ENCODE measurements at places on chromosomes 16 and 17. TPM values are rescaled to one million over a fixed set of nuclear protein-coding genes. Genes with fewer than 3 reads are reported as not detected.

Gene PLEKHH3
- total RNA-seq, result 1.1 TPM

Gene TMEM88
- 29.3 TPM for total RNA-seq

GRCh38 chr17:50972577-50972976 lies 106.4 kb upstream of the TOB1 start:
- H3K27me3 ChIP-seq, result no peaks in the 10 kb centered on the region
- no peak overlapping the region for H3K4me3 ChIP-seq
- H3K36me3 ChIP-seq, result peaks cover 59% of the 10 kb centered on the region
- H3K4me1 ChIP-seq, result peaks cover 3% of the 10 kb centered on the region
- no peak for DNase-seq

- no peak overlapping the region for H3K4me3 ChIP-seq
- H3K4me1 ChIP-seq, result peaks cover 12% of the 10 kb centered on the region
- H3K27me3 ChIP-seq, result no peaks in the 10 kb centered on the region
These were observed 25.7 kb downstream of the NUBP1 start for GRCh38 chr16:10769381-10769780.

DNA sequence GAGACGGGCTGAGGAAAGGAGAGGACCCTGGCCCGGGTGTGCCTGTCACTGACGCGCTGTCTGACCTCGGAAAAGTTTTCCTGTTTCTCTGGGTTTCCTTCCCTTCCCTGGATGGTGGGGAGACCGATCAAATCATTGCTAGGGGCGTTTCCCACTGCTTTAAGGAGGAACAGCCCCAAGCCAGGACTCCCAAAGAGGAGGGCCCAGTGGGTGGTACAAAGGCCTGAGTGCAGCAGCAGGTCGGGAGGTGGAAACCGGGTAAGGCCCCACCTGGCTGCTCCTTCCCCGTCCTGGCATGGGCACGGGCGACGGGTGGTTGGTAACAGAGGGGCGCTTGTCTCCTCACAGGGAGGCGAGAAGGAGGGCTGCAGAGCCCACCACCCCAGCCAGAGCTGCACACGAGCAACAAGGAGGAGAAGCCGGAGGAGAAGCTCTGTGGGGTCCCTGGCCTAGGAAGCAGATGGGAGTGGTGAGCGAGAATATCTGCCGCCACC lies 2.2 kb downstream of the SRL start:
- H3K27me3 ChIP-seq, result no peaks in the 10 kb centered on the region
- no peak overlapping the region for H3K27ac ChIP-seq
- DNase-seq, result no peak
- H3K4me3 ChIP-seq, result no peak overlapping the region

GRCh38 chr16:79045191-79045590 lies 555.3 kb downstream of the MAF start:
- H3K4me3 ChIP-seq, result no peak overlapping the region
- DNase-seq, result no peak
- peaks cover 17% of the 10 kb centered on the region for H3K4me1 ChIP-seq
- no peak overlapping the region for H3K27ac ChIP-seq
- no peaks in the 10 kb centered on the region for H3K27me3 ChIP-seq

GRCh38 chr16:20321671-20322070 lies 5.6 kb downstream of the GP2 start:
- no peaks in the 10 kb centered on the region for H3K36me3 ChIP-seq
- no peak overlapping the region for H3K4me3 ChIP-seq
- H3K27me3 ChIP-seq, result peaks cover 3% of the 10 kb centered on the region
- no peaks in the 10 kb centered on the region for H3K4me1 ChIP-seq
- H3K27ac ChIP-seq, result no peak overlapping the region

DNA sequence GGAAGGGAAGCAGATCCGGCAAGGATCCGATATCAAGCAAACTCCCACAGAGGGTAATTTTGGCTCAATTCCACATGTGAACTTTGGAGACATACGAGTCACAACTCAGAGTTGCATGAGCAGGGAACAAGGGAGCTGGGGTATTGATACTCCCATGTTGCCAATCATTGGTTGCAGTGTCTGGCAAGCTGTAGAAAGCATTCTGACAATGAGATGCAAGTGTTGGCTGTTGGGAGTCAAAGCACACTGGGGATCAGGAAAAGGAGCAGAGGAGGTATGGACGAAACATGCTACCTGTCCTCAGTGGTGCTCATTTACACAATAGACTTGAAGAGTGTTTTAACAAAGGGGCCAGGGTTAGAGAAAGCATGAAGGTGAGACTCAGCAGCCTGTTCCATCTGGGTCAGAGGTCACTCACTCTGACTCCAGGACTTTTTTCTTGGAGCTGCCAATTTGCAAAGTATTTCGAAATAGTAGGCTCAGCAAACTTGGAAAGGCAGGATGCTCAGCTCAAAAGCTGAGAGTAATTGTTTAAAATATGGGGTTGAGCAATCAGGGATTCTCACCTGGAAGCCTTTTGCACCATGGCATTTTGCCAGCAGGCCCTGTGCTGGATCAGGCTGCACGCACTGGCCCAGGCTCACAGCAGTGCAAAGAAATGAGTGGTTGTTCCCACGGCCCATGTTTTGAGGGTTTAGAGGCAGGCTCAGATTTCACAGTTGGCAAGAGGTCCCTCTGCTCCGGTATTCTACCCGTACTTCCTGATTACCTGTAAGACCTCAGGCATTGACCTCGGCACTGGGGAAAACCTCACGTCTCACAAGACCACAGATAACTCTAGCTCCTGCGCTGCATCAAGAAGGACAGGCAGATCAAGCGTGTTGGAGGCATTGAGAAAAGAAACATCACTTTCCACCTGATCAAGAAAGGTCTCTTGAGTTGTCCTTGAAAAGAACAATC lies 17.6 kb upstream of the NKD1 start:
- DNase-seq, result no peak
- no peaks in the 10 kb centered on the region for H3K4me1 ChIP-seq
- no peaks in the 10 kb centered on the region for H3K36me3 ChIP-seq

Gene PRAC2
- not detected for total RNA-seq

DNA sequence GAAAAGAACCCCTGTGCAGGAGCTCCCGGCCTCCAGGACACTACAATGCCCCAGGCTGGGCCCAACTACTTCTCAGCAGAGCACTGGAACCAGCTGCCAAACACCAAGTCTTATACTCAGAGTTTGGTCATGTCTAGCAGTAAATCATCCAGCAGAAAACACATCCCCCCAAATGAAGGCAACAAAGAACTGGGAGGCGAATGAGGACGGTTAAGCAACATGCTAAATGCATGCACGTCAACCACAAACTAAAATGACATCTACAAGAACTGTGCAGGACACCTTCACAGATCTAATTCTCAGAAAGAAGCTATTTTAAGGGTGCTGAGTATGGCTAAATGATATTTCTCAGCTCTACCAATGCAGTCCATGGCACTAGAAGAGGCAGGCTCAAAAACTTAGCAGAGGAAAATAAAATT lies 7.6 kb upstream of the IRX5 start:
- peaks cover 22% of the 10 kb centered on the region for H3K27me3 ChIP-seq
- H3K4me1 ChIP-seq, result peaks cover 5% of the 10 kb centered on the region
- DNase-seq, result no peak
- no peaks in the 10 kb centered on the region for H3K36me3 ChIP-seq

DNA sequence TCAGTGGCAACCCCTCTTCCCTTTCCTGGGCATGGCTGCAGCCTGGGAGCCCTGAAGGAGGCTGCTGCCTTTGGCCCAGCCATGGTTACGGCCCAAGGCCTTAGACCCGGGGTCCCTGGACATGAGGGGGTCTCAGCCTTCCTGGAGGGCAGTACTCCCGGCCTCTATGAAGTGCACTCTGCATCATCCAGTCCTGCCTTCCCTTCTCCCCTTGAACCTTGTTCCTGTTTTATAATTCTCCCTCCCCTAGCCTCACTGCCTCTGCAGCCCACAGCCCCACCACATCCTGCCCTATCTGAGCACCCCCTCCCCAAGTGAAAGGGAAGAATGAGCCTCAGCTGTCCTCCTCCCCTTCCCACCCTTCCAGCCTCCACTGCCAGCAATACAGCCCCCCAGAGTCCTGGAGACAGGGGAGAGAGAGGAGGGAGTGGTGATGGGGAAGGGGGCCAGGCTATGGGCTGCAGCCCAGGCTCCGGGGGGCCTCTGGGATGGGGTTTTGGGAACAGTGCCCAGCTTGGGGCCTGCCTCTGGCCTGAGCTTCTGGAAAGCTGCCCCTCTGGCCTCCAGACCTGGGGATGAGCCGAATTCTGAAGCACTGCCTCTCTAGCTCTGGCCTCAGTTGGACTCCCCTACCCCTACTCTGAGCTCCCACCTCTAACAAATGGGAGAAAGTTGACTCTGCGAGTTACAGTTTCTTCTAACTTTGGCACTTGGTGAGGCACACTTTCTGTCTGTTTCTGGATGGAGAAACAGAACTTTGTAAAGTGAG lies 7.6 kb downstream of the CCR7 start:
- H3K27me3 ChIP-seq, result no peaks in the 10 kb centered on the region
- H3K36me3 ChIP-seq, result peaks cover 92% of the 10 kb centered on the region
- DNase-seq, result peak; percentile 35
- peak overlapping the region; percentile 100 for H3K27ac ChIP-seq
- H3K4me1 ChIP-seq, result peaks cover 100% of the 10 kb centered on the region

- H3K27ac ChIP-seq, result no peak overlapping the region
- no peaks in the 10 kb centered on the region for H3K4me1 ChIP-seq
- no peaks in the 10 kb centered on the region for H3K36me3 ChIP-seq
- DNase-seq, result no peak
- H3K4me3 ChIP-seq, result no peak overlapping the region
- H3K27me3 ChIP-seq, result peaks cover 9% of the 10 kb centered on the region
These were observed 147.2 kb downstream of the RBFOX3 start for GRCh38 chr17:79463421-79464317.

DNA sequence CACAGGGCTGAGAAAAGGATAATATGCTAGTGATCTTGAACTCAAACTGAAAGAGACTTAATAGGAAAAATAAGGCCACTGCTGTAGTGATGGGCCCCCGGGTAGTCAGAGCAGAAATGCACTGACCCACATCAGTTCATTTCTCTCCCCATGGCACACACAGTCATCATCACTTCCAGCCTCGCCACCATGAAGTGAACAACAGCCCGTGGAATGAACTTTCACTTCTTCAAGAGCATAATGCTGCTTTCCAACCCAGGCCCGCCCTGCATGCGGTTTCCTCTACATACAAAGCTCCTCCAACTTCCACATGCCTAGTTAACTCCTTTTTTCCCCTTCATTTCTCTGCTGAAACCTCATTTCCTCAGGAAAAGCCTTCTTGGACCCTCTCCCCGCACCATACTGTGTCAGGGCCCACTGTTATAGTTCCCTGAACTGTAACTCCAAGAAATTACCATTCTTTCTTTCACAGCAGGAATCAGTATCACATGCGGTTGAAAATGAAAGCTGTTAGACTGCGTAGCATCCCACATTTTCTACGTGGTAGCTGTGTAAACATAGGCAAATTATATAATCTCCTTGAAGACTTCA lies 65.8 kb upstream of the SMIM36 start:
- no peaks in the 10 kb centered on the region for H3K27me3 ChIP-seq
- H3K4me3 ChIP-seq, result peak overlapping the region; percentile 56
- peak; percentile 5 for DNase-seq
- H3K27ac ChIP-seq, result peak overlapping the region; percentile 71
- peaks cover 26% of the 10 kb centered on the region for H3K4me1 ChIP-seq

- H3K36me3 ChIP-seq, result peaks cover 28% of the 10 kb centered on the region
- no peak within 1 kb of the TSS for H3K27ac ChIP-seq
- peaks cover 14% of the 10 kb centered on the region for H3K27me3 ChIP-seq
These were observed at the start of gene FBXO39 for GRCh38 chr17:6775871-6776405. Gene FBXO39 (plus strand): TSS chr17:6776215. CDS start chr17:6779869, 3,654 bp downstream.

DNA sequence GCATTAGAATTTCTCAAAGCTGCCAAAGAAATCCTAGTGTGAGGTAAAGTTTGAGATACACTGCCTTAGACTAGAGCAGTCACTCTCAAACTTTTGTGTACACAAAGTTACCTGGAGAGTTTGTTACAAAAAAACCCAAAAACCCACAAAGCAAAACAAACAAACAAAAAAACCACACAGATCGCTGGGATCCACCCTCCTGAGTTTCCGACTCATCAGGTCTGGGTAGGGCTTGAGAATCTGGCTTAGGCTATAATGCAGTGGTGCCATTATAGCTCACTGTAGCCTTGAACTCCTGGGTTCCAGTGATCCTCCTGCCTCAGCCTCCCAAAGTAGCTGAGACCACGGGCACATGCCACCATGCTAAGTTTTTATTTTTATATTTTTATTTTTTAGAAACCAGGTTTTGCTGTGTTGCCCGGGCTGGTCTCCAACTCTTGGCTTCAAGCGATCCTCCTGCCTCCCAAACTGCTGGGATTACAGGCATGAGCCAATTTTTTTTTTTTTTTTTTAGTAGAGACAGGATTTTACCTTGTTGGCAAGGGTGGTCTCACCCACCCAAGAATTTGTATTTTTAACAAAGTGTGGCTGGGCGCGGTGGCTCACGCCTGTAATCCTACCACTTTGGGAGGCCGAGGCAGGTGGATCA lies 22.3 kb upstream of the SMG1 start:
- H3K4me3 ChIP-seq, result no peak overlapping the region
- DNase-seq, result no peak
- H3K4me1 ChIP-seq, result peaks cover 19% of the 10 kb centered on the region
- no peaks in the 10 kb centered on the region for H3K27me3 ChIP-seq

GRCh38 chr16:49502136-49502881 lies 128.7 kb downstream of the C16orf78 start:
- H3K4me1 ChIP-seq, result peaks cover 3% of the 10 kb centered on the region
- no peak overlapping the region for H3K27ac ChIP-seq
- no peaks in the 10 kb centered on the region for H3K27me3 ChIP-seq
- H3K4me3 ChIP-seq, result no peak overlapping the region
- DNase-seq, result no peak

- H3K4me1 ChIP-seq, result peaks cover 8% of the 10 kb centered on the region
- no peak overlapping the region for H3K27ac ChIP-seq
- no peak overlapping the region for H3K4me3 ChIP-seq
- DNase-seq, result no peak
- peaks cover 13% of the 10 kb centered on the region for H3K27me3 ChIP-seq
These were observed 148.9 kb upstream of the CIBAR2 start for GRCh38 chr16:85261204-85261603.

DNA sequence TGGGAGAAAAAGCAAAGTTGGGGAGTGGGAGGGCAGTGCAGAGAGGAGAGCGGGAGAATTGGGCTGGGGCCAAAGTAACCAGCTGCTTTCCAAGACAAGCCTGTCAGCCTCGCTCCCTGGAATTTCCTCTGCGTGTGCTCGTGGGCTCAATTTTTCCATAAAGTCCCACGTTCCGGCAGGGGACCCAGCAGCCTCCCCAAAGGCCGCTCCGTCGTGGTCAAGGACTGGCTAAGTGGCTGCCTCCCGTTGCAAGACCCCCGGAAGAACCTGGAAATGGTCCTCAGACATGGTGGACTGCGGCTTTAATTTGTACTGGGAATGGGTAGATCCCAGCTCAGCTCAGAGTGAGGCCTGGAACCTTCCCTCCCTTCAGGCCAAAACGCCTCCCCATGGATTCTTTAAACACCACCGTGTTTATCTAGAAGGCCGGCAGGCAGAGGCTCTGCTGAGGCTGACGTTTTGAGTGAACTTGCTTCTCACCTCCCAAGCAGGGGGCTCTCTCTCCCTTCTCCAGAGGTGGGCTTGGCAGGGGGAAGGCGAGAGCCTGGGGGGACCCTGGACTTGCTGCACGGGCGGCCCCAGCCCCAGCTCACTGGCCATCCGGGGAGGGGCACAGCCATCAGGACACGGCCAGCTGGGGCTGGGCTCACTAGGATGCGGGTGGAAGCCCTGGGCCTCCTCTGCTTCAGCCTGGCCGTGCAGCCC lies 190.0 kb downstream of the C16orf95 start:
- H3K36me3 ChIP-seq, result no peaks in the 10 kb centered on the region
- no peak for DNase-seq
- no peaks in the 10 kb centered on the region for H3K27me3 ChIP-seq
- no peak overlapping the region for H3K27ac ChIP-seq
- H3K4me1 ChIP-seq, result no peaks in the 10 kb centered on the region

Gene HAS3
- 3.2 TPM for total RNA-seq

Gene B4GALNT2
- total RNA-seq, result 0.06 TPM

GRCh38 chr17:70624211-70624610 lies 454.9 kb downstream of the KCNJ2 start:
- no peak overlapping the region for H3K27ac ChIP-seq
- H3K4me1 ChIP-seq, result no peaks in the 10 kb centered on the region
- H3K27me3 ChIP-seq, result no peaks in the 10 kb centered on the region
- H3K36me3 ChIP-seq, result no peaks in the 10 kb centered on the region
